Activated naive CD4-positive, alpha-beta T cell treated with anti-CD3 and anti-CD28 coated beads, Interleukin-2, amount 10 ng/mL, durations not matched to agents 7 days and 5 days (primary cell): ENCODE measurements at places on chromosomes 6 and 20.
A peak's percentile ranks its signal among the peaks of the same experiment; 100 is the strongest.

DNA sequence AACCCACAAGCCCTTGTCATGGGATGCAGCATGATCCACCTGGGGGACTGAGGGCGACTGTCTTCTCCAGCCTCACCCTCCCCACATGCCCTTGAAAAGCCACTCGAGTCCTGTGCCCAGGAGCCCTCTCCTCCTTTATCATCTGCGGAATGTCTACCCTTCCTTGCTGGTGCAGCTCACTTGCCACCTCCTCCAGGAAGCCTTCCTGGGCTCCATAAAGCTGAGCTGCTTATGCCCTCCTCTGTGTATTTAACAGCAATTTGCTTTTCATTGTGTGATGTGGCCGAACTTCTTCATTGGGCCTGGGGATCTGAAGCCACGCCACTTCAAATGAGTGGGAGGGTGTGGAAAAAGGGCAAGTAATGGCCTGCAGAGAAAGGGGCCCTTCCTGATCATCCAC is 17.8 kb upstream of the RBPJL start:
- H3K4me3 ChIP-seq = no peak overlapping the region
- DNase-seq = no peak
- no peaks in the 10 kb centered on the region for H3K36me3 ChIP-seq
- no peak overlapping the region for H3K27ac ChIP-seq

GRCh38 chr6:113205553-113205952 is 651.6 kb upstream of the MARCKS start:
- no peaks in the 10 kb centered on the region for H3K27me3 ChIP-seq
- DNase-seq = no peak
- H3K27ac ChIP-seq = no peak overlapping the region

DNA sequence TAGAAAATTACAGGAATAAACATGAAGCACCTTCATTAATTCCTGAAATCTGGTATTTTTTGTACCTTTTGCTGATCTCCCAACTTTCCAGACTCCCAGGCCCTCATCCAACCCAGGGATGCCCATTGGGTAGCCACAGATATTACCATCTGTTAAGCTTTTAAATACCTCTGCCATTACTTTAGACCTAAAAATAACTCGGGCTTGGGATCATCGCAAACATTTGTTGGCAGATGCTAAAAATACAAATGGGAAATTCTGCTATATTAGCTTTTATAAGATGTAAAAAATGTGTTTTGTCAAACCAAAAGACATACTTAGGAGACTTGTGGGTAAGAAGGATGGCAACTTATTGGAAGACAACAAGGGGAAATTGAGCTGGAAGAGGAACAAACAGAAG is 376.1 kb downstream of the CENPW start:
- no peaks in the 10 kb centered on the region for H3K27me3 ChIP-seq
- H3K36me3 ChIP-seq = no peaks in the 10 kb centered on the region
- H3K4me3 ChIP-seq = no peak overlapping the region
- DNase-seq = no peak

DNA sequence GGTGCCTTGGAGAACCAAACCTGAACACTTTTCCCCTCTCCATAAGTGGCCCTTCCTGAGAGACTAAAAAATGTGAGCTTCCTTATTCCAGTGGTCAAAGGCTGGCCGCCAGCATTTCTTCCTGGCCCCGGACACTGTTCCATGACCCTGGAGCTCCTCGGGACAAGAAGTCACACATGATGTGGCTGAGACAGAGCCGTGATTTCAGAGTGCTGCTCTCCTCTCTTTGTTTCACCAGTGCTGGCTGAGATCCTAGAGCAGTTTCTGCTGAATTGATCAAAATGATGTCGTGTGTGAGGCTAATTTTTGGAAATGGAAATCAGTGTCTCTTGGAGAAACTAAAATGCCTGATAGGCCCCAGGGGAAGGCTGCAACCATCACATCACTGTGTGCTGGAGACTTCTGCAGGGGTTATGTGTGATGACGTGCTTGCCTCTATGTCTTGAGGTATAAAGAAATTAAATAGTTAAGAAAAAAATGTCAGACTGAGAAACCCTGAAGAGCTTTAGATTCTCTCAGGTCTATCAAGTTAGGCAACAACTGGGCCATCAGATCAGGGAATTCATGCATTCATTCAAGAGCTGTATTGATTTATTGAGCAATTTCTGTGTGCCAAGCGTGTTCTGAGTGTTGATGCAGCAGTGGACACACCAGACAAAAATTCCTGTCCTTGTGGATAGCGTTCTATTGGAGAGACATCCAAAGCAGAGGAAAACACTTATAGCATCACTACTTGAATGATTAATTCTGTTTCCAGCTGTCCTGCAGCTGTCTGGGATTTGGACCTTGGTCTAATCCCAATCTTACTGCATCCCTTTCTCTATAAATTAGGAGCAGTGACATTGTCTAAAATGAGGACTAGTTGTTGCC is 72.7 kb upstream of the CCN6 start:
- H3K36me3 ChIP-seq = no peaks in the 10 kb centered on the region
- no peak overlapping the region for H3K27ac ChIP-seq
- no peak overlapping the region for H3K4me3 ChIP-seq
- no peak for DNase-seq
- H3K27me3 ChIP-seq = peaks cover 4% of the 10 kb centered on the region

GRCh38 chr6:13526357-13526726 is 38.9 kb upstream of the GFOD1 start:
- peaks cover 21% of the 10 kb centered on the region for H3K4me1 ChIP-seq
- H3K27ac ChIP-seq = peak overlapping the region; percentile 22
- peaks cover 5% of the 10 kb centered on the region for H3K27me3 ChIP-seq

DNA sequence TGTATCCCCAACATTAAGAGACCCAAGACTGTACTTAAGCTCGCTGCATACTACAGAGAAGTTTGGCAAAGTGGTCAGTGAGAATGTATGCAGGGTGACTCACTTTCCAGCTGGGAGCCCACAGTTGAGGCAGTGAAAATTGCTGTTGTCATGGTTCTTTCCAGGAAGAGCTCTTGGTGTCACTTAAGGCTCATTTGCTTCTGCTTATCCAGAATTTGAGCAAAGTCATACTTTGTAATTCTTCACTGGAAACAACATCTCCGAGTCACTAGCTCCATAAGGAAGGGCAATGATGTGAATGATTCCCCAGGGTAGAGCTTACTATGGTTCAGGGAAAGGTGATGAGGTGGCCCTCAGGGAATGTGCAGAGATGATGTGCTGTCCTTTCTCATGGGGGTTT is 65.4 kb upstream of the FBXL4 start:
- no peak for DNase-seq
- no peak overlapping the region for H3K27ac ChIP-seq
- no peaks in the 10 kb centered on the region for H3K36me3 ChIP-seq
- H3K4me1 ChIP-seq = no peaks in the 10 kb centered on the region
- H3K4me3 ChIP-seq = no peak overlapping the region

- no peaks in the 10 kb centered on the region for H3K27me3 ChIP-seq
- no peak overlapping the region for H3K27ac ChIP-seq
- no peaks in the 10 kb centered on the region for H3K4me1 ChIP-seq
- H3K4me3 ChIP-seq = no peak overlapping the region
These were observed 158.0 kb downstream of the PHF3 start for GRCh38 chr6:63793465-63794137.

- H3K4me1 ChIP-seq = no peaks in the 10 kb centered on the region
- H3K27me3 ChIP-seq = peaks cover 5% of the 10 kb centered on the region
- DNase-seq = no peak
- H3K36me3 ChIP-seq = no peaks in the 10 kb centered on the region
- H3K4me3 ChIP-seq = no peak overlapping the region
These were observed 86.4 kb upstream of the FRMD1 start for GRCh38 chr6:168165373-168165772.

DNA sequence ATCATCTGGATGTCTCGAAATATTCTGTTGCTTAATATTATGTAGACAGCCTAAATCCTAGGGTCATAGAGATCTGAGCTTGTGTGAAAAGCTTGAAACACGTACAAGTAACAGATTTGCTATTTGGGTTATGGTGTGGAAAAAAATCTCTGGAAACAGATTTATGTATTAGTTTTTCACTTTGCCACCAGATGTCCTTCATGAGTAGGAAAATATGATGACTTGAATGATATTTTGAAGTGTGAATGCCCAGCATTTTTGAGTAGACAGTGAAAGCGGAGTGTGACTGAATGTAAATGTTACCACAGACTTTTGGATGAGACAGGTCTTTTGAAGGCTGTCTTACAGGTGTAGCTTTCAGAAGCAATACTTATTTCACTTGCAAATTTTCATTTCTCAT is 4.2 kb upstream of the BMP6 start:
- H3K27me3 ChIP-seq = peaks cover 58% of the 10 kb centered on the region
- H3K27ac ChIP-seq = no peak overlapping the region
- H3K4me1 ChIP-seq = peaks cover 6% of the 10 kb centered on the region
- no peak overlapping the region for H3K4me3 ChIP-seq

- H3K27ac ChIP-seq = no peak overlapping the region
- no peaks in the 10 kb centered on the region for H3K4me1 ChIP-seq
- DNase-seq = no peak
These were observed 64.2 kb upstream of the INSM1 start for GRCh38 chr20:20303742-20304141.

DNA sequence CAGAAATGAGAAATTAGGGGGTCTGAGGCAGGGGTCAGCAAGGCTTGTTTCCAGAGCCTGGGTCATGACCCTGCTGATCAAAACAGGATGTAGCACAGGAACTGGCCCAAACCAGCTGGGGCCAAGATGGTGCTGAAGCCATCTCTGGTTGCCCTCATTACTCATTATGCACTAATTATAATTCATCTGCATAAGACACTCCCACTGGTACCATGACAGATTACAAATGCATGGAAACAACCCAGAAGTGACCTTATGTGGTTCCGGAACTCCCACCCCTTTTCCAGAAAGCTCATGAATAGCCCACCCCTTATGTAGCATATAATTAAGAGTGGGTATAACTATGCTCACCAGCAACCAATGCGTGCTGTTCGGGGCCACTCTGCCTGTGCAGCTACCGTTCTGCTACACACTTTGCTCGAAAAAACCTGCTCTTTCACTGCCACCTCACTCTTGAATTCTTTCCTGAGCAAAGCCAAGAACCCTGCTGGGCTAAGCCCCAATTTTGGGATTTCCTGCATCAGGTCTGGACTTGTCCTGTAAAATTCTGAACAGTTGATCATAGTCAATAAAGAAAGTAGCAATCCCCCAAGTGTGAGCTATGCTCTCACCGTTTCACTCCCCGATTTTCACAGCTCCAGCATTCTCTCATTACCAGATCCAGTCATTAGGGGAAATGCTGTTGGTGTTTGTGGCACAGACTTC is 122.3 kb downstream of the WDR27 start:
- no peak overlapping the region for H3K27ac ChIP-seq
- H3K27me3 ChIP-seq = no peaks in the 10 kb centered on the region
- no peak overlapping the region for H3K4me3 ChIP-seq
- H3K36me3 ChIP-seq = no peaks in the 10 kb centered on the region

GRCh38 chr20:57579331-57579897 is 18.5 kb downstream of the PCK1 start:
- H3K4me3 ChIP-seq = no peak overlapping the region
- H3K36me3 ChIP-seq = no peaks in the 10 kb centered on the region
- H3K27ac ChIP-seq = no peak overlapping the region
- peaks cover 18% of the 10 kb centered on the region for H3K27me3 ChIP-seq
- no peak for DNase-seq
- H3K4me1 ChIP-seq = no peaks in the 10 kb centered on the region

DNA sequence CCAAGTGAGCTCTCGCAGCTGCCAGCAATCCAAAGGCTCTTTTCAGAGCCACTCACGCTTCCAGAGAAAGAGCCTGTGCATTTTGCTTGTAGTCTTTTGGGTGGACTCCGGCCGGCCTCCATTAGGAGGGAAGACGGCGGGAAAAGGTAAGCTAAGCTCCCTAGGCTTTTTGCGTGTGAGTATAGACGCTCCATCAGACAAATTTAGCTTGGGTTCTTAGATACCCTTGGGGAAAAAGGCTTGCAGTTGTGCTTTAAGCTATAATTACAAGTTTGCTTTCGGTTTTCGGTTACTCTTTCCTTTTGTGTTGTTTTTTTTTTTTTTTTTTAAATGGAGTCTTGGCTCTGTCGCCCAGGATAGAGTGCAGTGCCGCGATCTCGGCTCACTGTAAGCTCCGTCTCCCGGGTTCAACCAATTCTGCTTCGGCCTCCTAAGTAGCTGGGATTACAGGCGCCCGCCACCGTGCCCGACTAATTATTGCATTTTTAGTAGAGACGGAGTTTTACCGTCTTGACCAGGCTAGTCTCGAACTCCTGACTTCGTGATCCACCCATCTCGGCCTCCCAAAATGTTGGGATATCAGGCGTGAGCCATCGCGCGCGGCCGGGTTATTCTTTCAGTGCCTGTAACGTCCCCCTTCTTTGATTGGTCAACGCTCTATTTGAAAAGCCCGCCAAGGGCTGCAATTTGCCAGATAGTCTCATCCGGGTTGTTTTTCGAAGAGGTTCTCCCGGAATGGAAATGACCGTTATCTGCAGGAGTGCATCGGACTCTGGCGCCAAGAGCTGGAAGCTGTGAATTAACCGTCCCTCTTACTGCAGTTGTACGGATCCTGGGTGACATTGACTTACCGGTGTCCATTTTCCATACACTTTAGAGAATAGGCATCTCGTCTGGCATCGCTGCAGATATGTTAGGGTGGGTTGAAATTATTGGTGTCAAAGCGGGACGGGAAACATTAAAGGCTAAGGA is 18.1 kb downstream of the OR2B2 start:
- H3K4me3 ChIP-seq = no peak overlapping the region
- peaks cover 42% of the 10 kb centered on the region for H3K4me1 ChIP-seq
- no peaks in the 10 kb centered on the region for H3K27me3 ChIP-seq

- peaks cover 33% of the 10 kb centered on the region for H3K4me1 ChIP-seq
- H3K36me3 ChIP-seq = peaks cover 27% of the 10 kb centered on the region
- H3K4me3 ChIP-seq = no peak overlapping the region
- no peak overlapping the region for H3K27ac ChIP-seq
- no peaks in the 10 kb centered on the region for H3K27me3 ChIP-seq
These were observed 108.4 kb downstream of the JAG1 start for GRCh38 chr20:10565191-10565921.

- H3K27ac ChIP-seq = no peak overlapping the region
- no peak overlapping the region for H3K4me3 ChIP-seq
- no peaks in the 10 kb centered on the region for H3K4me1 ChIP-seq
- no peaks in the 10 kb centered on the region for H3K36me3 ChIP-seq
- H3K27me3 ChIP-seq = no peaks in the 10 kb centered on the region
These were observed 224.4 kb upstream of the SASH1 start for GRCh38 chr6:148118244-148118643.

- no peaks in the 10 kb centered on the region for H3K4me1 ChIP-seq
- DNase-seq = no peak
- peaks cover 9% of the 10 kb centered on the region for H3K27me3 ChIP-seq
- no peak overlapping the region for H3K4me3 ChIP-seq
- no peak overlapping the region for H3K27ac ChIP-seq
These were observed 116.1 kb upstream of the NXT1 start for GRCh38 chr20:23234311-23235078.

DNA sequence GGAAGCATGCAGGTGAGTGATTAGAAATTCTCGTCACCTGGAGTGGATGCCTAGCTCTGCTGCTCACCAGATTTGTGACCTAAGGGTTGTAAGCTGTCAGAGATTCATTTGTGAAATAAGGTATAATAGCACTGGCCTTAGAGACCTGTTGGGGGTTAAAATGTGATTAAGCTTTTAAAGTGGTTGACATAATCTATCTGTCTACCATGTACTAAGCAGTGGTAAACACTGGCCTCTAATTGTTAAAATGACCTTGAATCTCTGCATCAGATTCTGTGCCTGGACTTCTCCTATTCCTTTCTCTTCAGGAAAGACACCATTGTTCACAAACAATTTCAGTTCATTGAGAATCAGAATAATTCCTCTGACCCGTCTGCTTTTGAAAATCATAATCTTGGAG is 536.2 kb downstream of the CBLN4 start:
- no peak for DNase-seq
- H3K27me3 ChIP-seq = no peaks in the 10 kb centered on the region

GRCh38 chr20:33884633-33885032 is 73.5 kb downstream of the CHMP4B start:
- no peak for DNase-seq
- no peak overlapping the region for H3K27ac ChIP-seq
- peaks cover 36% of the 10 kb centered on the region for H3K27me3 ChIP-seq
- no peak overlapping the region for H3K4me3 ChIP-seq
